ENCODE measurements at places on chromosomes 4 and X.

- DNase-seq = no peak
Measured at GRCh38 chr4:83382850-83383249, 48.2 kb upstream of the HPSE start.

DNA sequence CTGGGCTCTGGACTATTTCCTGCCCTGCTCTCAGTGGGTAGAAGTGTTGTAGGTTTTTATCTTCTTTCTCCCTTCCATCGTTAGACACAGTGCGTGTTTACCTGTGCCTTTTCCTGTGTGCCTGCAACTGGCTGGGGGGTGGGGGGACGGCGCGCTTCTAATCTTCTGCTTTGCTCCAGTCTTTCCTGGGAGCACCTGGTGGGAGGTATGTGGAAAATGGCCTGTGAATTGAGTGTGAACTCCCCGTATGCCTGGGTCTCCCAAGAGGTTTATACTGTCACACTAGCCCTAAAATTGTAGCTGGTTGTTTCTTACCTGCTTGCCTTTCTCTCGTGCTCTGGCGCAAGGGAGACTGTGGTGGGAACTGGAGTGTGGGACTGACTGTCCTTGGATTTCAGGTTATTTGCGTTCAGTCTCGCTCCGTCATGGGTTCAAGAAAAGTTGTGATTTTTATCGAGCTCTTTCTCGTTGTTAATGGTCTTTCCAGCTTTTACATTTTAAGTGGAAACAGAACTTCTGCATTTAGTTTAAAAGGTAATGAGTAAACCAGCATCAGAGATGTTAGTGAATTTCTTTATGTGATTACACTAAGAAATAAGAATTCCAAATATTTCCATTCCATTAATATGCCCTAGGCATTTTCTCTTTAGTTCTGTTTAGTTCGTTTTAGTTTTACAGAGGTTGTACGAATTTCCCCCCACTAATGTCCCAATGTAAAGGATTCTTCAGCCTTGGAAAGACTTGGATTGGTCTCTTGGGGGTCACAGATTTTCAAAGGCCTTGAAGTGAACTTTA lies 15.3 kb downstream of the MRPL1 start:
- DNase-seq = no peak

DNA sequence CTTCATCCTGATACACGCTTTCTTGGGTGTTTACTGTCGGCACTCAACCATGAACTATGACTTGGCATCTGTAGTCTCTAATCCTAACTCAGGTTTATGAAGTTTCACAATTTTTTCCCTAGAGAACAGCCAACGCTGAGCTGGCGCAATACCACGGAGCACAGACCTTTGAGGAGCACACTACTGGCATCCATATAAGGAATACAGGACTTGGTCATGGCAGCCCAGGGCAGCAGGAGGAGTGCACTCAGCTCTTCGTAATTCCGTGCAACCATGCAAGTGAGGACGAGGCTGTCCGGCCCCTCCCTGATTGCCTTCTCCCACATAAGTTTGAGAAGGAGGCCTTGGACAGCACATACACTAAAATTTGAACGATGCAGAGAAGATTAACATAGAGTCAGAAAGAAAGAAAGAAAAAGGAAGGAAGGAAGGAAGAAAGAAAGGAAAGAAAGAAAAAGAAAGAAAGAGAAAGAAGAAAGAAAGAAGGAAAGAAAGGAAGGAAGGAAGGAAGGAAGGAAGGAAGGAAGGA lies 41.0 kb upstream of the PDLIM5 start:
- no peak for DNase-seq

DNA sequence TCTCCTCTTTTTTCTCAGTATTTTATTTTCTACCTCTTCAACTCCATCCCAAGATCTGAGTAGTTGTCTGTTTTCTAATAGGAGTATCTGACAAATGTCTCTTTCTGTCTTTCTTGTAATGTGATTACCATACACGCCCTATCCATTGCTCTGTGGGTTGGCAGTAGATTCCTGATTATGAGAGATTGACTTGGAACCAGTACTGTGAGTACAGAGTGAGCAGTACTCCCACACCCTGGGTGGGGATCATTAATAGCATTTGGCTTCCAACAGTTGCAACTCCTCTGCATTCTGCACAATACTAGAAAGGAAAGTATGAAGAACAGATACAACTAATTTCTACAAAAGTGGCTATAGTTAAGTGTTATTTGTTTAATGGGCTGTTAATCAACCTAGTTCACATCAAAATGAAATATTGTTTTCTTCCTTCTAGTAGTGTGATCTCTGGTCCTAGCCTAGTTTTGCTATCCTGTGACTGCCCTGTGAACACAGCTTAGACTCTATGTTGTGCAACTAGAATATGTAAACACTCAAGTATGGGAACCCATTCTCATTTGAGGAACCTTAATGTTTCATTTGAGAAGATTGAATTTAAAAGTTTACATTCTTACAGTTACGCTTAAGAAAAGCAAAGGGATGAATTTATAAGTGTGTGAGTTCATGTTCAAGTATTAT lies 112.9 kb downstream of the PTPN13 start:
- no peak for DNase-seq

DNA sequence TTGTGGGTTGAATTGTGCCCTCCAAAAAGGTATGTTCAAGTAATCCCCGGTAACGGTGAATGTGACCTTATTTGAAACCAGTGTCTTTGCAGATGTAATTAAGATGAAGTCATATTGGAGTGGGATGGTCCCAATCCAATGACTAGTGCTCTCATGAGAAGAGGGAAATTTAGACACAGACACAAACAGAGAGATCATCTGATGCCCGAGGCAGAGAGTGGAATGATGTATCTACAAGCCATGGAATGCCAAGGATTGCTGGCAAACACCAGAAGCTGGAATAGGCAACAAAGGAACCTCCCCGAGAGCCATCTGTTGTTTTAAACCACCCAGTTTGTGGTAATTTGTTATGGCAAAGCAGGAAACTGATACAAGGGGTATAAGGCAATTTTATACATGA lies 35.1 kb downstream of the RPS6KA3 start:
- DNase-seq = no peak

DNA sequence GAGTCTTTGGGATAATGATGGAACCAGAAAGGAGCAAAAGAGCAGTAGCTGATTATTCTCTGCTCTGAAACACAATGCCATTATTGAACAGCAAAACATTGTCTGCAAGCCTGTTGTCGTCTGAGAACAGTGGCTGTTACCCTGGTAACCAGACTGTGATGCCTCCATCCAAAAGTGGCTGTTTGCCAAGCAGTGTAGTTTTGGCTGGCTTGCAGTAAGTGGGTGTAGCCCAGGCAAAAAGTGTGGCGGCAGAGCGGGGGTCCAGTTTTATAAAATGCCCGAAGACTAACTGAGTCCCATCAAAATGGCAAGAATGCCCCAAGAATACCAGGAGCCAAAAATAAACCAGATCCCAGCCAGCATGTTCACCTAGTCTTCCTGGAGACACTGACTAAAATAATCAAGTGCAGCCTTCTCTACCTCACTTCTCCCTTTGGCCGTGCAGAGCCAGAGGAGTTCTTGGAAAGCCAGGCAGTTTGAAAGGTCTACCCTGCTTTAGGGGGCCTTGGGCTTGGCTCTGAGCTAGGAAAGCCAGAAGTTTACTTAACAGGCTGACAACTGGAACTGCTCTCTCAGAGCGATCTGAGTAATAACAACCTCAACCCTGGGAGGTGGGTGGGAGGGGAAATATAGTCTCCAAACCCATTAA lies 2.6 kb downstream of the PLP1 start:
- no peak for DNase-seq

GRCh38 chr4:25913851-25914669 lies at the start of gene SMIM20:
Gene SMIM20, plus strand, starts transcription at chr4:25914220. Its CDS starts 94 bp downstream, at chr4:25914314.
- peak; percentile 75 for DNase-seq

GRCh38 chr4:119971431-119972084 lies 95.1 kb downstream of the MAD2L1 start:
- no peak for DNase-seq

- no peak for DNase-seq
Measured at GRCh38 chr4:135670548-135670947, 1469.0 kb upstream of the PABPC4L start.

DNA sequence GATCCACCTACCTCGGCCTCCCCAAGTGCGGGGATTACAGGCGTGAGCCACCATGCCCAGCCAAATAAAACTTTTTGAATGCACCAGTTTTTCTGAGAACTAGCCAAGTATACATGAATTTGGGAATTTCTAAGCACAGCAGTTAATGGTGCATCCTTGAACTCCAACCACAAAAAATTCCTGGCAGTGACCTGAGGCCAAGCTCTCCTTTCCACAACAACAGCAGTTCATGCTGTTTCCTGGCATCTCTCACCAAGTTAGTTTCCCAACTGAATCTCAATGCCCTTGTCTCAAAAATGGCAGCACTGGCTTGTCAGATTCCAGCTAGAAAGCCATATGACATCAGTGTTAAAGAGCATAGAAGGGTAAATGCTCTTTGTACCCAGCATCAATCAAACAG lies 15.9 kb upstream of the XKRX start:
- DNase-seq = no peak

DNA sequence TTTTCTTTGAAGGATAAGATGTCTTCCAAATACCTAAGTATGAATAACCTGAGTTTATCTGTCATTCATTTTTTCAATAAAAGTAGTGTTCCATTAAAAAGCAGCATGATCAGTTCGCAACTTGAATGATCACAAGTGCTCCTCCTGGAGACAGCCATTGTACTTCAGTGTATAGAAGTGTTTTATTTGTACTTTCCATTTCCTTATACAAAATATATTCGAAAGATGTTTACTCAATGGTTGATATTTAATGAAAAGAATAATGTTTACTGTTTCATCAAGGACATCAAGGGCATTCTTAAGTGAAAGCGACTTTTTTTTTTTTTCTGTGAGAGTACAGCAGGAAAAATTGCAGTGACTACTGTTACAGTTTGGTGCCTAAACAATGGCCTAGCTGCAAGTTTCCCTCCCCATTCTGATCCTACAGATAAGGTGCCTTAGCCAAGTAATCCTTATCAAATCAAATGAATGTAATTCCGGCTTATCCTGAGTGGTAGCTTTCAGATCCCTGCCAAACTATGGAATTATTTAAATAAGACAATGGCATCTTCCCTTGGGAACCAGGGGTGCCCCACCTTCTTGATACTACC lies 69.0 kb upstream of the IL15 start:
- no peak for DNase-seq

DNA sequence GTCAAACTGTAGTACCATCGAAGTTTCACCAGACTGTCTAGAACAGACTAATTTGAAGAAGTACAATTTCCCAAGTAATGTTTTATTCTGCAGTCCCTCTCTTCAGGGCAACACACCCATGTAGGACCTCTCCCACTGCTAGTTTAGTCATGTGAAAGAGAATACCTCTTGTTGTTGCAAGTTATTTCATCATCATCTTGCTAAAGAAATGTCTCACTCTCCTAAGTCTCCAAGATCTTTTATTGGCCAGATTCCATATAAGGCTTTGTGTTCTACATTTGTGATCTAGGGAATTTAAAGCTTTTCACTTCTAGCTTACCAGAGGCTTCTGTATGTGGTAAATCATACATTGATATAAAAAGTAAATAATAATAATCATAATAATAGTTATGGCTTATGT lies 745.3 kb upstream of the MAGEB2 start:
- peak; percentile 29 for DNase-seq

DNA sequence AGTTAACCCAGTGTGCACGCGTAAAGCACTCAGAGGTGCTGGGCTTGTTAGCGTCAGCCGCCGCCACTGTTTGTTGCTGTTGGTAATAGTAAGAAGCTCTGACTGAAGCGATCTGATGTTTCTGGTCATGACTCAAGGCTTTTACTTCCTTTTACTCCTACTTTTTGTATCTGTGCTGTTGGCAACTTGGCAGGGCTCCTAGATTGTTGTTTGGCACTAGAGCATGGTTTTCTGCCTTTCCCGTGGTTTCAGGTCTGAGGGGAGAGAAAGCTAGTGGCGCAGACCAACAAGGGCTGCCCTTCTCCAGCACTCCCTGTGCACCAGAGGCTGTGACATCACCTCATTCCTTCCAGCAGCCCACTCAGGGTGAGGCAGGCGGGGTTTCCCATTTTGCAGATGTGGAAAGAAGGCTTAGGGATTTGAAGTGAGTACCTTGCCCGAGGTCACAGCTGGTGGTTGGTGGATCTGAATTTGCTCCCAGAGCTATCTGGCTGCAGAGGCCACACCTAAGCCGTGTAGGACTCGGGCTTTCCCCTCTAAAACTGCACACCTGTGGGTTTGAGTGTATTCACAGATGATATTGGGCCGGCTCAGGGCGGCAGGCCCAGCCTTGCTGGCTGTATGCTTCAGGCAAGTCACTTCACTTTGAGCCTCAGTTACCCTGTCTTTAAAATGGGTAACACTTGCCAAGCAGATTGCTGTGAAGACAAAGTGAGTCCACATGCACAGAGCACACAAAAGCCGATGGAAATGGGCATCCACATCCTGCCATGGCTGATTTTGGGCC lies 51.2 kb upstream of the TADA2B start:
- peak; percentile 78 for DNase-seq

DNA sequence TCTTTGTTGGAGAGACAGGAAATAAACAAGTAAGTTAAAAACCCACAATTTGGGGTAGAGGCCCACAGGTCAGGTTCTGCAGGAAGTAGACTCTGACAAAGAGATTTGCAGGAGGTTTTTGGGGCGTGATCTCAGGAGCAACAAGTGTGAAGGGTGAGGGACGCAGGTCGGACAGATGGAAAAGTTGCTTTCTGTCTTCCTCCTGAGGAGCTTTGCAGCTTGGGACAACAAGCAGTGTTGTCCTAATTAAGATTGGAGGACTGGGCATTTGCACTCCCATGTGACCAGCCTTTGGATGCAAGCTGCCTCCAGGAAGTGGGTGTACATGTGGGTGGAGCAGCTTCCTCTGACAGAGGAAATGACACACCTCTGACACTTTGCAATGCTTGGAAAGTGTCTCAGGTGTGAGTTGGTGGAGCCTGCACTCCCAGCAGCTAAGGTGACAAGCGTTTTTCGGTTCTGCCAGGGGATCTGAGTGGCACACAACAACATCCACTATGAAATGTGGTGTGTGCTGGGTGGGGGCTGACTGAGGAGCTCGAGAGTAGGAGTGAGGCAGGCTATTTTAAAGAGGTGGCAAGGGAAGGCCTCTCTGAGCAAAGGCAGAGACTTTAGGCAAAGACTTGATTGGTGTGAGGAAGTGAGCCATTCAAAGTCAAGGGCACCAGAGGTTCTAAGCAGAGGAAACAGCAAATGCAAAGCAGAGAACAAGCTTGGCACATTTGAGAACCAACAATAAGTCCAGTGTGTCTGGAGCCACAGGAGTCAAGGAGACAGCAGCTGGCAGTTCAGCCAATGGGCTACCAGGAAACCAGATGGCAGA lies 339.8 kb upstream of the GATB start:
- no peak for DNase-seq

GRCh38 chr4:154471032-154471431 lies 20.6 kb downstream of the DCHS2 start:
- no peak for DNase-seq

GRCh38 chrX:120462370-120462769 lies 6.7 kb downstream of the LAMP2 start:
- no peak for DNase-seq

- no peak for DNase-seq
Measured at GRCh38 chrX:118493016-118493415, 2.6 kb upstream of the DOCK11 start.
